ENCODE measurements at places on chromosomes 2 and 18.

DNA sequence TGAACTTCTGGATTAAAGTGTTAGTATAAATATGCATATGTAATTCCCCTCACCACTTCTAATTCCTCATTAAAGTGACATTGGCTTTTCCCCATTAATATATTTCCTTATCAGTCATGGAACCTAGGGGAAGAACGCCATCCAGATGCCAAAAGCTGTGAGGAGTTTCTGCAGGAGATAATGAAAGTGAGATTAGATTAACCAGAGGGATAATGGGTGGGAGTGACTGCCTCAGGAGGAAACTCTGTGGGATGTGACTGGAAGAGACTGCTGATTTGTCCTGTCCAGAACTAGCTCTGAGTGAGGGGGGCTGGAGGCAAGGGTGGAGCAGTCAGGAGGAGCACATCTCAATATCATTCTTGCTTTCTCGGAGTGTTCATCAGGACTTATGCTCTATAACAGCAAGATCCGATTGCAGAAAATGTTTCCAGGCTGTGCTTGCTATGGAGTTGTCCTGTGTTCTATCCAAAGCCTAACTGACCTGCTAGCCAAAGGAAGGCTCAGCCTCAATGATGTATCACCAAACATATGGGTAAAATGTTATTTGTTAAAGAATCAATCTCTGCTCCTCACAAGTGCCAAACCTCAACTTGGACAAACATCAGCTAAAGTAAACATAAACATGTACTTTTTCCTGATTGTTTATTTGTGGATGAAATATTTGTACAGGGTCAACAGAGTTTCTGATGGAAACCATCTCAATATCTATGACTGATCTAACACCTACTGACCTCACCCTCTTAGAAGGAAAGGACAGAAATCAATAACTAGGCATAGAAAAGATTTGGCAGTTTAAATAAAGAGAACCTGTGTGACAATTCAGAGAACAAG lies 118.5 kb downstream of the ASXL3 start:
- DNase-seq = no peak

DNA sequence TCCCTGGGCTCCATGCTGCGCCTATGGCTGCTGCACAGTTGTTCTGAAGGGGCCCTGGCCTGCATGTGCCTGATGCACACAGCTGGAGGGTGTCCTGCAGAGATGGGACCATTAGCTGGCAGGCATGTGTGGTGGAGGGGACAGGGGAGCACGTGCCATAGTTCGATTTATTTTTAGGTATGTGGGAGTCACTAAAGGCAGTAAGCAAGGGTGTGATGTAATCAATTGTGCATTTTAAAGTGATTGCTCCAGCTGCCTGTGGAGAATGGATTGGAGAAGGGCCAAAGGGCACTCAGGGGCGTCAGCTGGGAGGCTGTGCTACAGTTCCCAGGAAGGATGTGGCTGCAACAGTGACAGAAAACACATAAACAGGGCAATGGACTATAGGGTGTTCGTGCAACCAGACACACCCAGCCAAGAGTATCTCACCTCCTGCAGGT lies 205.1 kb downstream of the ARL4C start:
- no peak for DNase-seq

DNA sequence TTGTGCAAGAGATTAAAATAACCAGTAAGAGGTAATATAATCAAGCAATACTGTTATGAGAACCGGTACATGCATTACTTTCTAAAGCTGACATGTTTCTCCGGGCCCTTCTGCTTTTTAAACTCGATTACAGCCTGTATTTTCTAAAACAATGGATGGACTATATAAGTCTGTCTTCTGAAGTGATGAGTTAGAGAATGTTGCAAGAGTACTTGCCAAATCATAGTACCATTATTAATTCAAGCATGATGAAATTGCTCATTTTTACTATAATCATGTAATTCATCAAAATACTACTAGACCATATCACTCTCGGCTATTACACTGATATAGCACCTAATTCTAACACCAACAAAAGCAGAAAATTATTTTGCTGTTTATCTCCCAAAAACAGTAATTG lies 1240.3 kb upstream of the ACVR2A start:
- DNase-seq = no peak

GRCh38 chr18:9215221-9215933 lies 78.8 kb downstream of the ANKRD12 start:
- no peak for DNase-seq

GRCh38 chr18:27582760-27583412 lies 397.8 kb upstream of the CHST9 start:
- no peak for DNase-seq

GRCh38 chr2:158221063-158222020 lies 119.7 kb downstream of the UPP2 start:
- DNase-seq = no peak

DNA sequence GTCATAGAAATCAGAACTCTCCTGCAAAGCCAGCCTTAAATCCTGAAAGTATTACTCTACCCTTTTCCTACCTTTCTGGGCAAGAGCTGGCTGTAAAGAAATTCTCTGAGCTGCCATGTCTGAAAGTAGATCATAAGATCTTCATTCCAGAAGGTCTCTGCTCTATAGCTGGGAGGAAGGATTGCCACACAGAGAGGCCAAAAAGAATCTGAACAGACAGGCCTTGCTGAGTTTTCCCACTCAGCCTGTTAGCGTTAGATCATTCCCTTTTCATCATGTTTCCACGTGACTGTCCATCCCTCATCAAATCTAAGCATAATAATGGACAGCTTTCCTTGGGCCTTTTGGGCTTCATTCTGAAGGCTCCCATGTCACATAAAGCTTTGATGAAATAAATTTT lies 43.2 kb upstream of the FHL2 start:
- DNase-seq = no peak

DNA sequence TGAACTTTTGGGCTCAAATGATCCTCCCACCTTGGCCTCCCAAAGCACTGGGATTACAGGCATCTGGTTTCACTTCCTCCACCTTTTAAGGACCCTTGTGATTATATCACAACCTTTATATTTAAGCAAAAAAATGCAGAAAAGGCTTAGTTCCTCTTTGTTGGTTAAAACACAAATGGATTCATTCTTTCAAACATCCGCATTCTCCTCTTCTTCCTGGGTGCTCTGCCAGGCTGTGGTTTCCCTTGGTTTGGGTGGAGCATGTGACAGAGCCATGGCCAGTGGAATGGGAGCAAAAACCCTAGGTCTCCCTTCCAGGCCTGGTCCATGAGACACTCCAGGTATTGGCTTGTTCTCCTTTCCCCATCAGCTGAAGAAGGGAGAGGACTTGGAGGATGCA lies 9.9 kb upstream of the SLC66A3 start:
- no peak for DNase-seq

DNA sequence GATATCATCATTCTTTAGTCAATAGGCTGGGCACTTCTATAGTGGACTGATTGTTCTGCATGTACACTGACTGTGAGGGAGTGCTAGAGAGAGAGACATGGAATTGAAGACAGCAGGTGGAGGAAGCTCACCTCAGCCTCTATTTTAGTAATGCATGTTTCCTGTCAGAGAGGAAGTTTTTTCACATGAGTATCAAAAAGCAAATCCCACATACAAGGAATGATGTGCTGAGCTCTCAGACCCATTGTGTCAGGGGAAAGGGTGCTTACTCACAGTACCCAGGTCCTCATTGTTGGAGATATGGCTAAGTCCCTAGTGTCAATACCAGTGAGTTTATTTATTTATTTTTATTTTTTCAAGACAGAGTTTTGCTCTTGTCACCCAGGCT lies 9.9 kb upstream of the CDK15 start:
- no peak for DNase-seq

DNA sequence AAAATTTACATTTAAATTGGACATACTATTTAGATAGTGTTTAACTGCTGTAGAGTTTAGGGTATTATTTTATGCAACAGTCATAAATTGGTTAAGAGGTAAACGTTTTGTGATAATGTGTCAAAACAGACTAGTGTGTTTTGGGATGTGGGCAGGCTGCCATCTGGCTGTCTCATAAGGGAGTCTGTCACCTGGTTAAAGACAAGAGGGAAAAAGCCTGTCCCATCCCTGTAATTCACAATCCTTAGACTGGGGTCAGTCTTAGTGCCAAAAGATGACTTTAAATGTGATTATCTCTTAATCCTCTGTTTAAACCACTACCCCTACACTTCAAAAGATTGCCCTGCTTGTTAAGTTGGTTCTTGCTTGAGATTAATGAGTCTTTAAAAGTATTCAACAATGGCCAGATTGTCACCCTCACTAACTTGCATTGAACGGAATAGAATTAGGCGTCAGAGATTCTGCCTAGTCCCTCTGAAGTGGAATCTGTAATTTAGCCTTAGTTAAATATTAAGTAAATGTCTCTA lies 59.2 kb downstream of the SGPP2 start:
- DNase-seq = no peak

DNA sequence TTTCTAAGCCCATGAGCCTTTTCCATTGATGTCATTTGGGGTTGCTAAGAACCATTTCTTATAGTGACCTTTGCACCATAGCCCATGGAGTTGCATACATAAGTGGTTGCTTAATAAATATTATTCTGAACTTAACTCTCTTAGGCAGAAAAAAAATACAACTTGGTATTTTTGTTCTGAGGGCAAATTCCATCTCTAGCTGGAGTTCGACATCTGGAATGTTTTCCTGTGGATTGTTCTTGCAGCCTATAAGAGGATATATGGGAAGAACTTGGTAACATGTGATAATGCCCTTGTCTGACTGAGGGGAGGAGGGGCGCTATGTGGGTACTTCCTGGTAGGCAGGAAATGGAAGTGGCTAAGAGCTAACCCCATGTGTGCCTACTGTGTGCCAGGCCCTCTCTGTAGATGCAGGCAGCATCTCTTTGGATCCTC lies 20.7 kb downstream of the IGFBP2 start:
- DNase-seq = no peak

- no peak for DNase-seq
These were observed 62.5 kb upstream of the POMC start for GRCh38 chr2:25230948-25231311.

- no peak for DNase-seq
These were observed 6.1 kb downstream of the DCTN1 start for GRCh38 chr2:74373985-74374384.

DNA sequence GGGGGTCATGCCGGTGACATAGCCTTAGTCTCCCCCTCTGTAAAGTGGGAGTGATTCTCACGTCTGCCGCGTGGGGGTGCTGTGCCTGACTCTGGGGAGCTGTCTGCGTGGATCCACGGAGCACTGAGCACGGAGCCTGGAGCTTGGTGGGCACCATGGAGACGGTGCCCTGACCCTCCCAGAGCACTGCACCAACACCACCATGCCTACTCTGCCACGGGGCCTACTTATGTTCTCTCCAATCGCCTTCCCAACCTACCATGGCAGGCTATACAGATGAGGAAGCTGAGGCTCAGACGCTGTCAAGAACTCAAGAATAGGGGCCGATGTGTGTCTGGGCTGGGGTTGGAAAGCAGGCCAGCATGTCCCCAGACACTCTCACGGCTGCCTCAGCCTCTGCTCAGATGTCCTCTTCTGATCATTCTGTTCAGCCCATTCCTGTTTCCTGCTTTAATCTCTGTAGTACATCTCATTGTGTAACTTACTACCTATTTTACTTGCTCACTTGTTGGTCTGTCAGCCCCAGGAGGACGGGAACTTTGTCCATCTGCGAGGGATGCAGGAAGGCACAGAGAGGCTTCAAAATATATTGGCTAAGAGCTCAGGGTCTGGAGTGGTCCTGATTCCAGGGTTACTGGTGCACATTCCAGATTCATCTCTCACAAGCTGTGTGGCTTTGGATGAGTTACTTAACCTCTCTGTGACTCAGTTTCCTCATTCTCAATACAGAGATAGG lies 168.1 kb upstream of the HS6ST1 start:
- no peak for DNase-seq
